Natural killer cell (primary cell): ENCODE measurements at places on chromosomes 2 and 18.

DNA sequence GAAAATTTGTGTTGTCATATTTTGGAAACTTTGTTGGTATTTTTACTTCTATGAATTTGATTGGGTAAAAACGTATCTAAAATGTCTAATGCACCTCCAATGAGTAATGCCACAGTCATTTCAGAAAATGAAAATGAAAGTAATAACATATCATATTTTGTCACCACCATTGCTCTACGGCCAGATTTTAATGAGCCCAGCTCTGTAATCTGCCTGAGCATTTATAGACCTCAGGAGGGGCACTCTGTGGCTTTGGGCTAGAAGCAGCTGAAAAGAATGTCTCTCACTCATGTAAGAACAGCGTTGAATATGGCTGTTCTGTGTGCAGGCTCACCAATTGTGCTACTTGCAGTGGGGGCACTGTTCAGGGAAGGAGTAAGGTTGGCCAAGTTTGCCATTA is 32.7 kb upstream of the ABCA12 start:
- DNase-seq, result peak; percentile 22

DNA sequence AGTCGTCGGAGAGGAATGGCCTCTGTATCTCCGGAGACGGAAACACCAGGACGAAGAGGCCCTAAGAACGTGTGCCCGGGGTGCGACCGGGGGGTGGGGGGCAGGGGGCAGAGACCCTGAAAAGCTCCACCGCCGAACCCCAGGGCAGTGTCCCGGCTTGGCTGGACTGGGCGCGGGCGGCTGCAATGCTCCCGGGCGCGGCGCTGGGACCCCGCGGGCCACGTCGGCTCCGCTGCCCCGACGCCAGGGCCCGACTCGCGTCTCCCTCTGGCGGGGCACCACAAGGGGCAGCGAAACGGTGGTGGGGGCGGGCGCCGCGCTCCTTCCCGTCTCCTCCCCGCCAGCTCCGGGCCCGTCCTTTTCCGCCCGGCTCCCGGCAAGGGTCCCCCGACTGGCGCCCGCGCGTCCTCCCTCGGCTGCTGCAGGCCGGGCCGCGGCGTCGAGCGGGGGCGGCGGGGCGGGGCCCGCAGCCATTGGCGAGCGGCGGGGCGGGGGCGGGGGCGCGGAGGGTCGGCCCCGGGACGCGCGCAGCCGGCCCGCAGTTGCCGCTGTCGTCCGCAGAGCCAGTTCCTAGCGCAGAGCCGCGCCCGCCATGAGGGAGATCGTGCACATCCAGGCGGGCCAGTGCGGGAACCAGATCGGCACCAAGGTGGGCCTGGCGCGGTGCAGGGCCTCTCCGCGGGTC is at the start of gene TUBB6:
Gene TUBB6 (plus strand): TSS at position 541 of the 685 bp plus-strand sequence. CDS start 52 bp downstream, at position 593.
- no peak for DNase-seq

DNA sequence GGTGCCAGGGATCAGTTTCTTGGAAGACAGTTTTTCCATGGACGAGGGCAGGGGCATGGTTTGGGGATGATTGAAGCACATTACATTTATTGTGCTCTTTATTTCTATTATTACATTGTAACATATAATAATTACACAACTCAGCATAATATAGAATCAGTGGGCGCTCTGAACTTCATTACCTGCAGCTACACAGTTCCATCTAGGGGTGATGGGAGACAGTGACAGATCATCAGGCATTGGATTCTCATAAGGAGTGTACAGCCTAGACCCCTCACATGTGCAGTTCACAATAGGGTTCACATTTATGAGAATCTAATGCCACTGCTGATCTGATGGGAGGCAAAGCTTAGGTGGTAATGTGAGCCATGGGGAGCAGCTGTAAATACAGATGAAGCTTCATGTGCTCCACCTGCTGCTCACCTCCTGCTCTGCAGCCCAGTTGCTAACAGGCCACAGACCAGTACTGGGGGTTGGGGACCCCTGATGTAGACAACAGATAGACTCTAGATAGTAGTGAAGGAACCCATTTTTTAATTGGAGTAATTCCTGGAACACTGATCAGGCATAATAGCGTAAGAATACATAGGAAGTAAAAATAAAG is 41.5 kb upstream of the MC4R start:
- no peak for DNase-seq

DNA sequence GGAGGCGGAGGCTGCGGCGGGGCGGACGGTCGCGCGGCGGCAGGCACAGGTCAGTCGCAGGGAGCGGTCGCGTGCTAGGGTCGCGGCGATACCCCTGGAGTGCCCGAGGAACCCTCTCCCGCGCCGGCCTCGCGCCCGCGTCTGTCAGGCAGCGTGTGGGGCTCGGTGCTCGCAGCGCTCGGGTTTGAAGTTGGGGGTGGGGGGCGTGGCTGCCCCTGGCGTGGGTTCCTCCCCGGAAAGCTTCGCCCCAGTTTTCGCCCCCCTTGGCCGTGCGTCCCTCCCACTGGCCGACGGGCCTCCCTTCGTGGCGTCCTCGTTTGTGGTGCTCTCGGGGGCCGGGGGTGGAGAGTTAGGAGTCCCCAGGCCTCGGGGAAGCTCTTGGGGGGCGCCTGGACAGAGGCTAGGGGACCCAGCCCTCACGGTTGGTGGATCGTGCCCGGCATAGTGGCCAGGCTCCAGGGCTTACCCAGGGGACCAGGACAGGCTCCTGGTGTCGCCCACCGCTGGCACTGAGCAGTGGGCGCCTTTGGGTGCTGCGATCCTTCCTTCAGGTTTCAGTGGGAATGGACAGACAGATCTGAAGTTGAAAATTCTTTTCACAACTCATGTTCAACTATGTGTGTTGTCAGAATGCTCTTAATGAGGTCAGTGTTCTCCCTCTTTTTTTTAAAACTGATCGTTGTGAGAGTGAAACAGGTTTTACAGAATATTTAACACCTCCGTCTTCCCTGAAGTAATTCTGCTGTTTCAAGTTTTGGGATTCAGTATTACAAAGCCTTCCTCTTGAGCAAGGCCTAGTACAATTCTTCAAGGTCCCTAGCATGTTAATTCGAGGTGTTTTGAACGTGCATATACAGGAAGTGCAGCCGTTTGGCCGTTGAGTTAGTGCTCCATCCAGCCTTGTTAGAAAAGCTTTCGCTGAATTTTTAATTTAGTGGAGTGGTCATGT is 604 bp downstream of the RALBP1 start:
- DNase-seq, result no peak

DNA sequence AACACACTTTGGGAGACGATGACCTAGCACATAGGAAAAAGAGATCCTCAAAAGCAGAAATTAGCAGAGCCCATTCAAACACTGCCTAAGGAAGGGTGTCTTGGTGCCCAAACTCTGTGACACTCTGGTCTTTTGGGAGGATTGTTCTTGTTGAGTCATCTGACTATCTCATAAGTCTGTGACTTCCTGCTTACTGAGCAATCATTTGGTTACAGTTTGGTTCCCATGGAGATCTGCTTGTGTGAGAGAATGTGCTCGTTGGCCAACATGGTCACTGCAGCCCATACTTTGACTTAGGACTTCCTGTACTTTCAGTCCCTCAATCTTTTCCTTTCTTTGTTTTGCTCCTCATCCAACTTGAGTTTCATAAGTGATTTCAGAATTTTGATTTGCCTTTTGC is 602.9 kb downstream of the NYAP2 start:
- peak; percentile 2 for DNase-seq

DNA sequence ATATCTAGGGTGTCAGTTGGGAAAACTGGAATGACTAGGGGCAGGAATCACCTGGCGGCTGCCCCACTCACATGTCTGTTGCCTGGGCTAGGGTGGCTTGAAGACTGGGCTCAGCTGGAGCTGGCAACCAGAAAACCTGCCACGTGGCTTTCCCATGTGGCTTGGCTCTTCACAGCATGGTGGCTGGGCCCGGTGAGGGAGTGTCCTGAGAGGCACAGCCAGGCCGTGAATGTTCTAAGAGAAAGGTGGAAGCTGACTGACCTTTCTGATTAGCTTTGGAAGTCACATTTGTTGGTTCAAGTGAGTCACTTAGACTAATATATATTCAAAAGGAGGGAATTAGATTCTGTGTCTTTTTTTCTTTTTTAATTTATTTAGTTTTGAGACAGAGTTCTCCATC is 22.7 kb downstream of the SP5 start:
- no peak for DNase-seq
